ENCODE measurements at places on chromosomes 5 and 9.

GRCh38 chr5:57216714-57217113, 42.9 kb downstream of the GPBP1 start:
- no peak for DNase-seq

GRCh38 chr5:123157791-123158581, 68.9 kb downstream of the PRDM6 start:
- no peak for DNase-seq

DNA sequence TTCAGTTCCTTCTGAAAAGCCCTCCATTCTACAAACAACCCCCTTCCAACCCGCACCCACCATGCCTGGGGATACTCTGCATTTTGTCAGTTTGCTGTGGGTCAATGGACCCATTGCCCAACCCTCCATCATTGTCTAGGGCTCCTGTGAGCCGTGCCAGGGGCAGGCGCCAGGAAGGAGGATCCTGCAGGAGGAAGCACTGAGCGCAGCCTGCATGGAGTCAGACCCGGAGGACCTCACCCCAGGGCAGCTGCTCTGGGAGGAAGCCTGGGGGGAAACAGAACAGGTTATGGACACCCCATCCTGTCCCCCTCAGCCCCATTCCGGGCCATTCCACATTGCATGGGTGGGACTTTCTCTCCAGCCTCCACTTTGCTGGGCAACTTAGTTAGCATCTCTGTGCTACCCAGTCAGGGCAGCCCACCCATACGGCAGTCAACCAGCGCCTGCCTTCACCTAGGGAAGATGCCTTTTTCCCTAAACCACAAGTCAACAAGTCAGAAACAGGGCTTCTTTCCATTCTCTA, 48.6 kb upstream of the VDAC1 start:
- no peak for DNase-seq

DNA sequence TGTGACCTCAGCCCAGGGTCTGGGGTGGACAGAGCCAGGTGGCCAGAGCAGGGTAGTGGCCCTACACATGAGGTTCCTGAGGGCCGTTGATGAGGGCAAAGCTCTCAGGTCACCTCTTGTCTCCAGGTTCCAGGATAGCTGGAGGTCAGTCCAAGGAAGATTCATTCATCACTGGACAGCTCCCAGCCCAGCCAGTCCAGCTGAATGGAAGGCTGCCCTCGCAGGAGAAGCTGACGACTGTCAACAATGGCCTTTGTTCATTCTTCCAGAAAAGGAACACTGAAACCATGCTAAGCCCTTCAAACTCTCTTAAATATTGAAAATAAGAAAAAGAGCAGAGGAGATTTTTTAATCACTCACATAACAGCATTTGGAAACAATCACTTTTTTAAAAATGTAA, 169.7 kb upstream of the TBCA start:
- no peak for DNase-seq

- no peak for DNase-seq
These were observed 3.9 kb downstream of the NIPAL4 start for GRCh38 chr5:157463621-157464518.

DNA sequence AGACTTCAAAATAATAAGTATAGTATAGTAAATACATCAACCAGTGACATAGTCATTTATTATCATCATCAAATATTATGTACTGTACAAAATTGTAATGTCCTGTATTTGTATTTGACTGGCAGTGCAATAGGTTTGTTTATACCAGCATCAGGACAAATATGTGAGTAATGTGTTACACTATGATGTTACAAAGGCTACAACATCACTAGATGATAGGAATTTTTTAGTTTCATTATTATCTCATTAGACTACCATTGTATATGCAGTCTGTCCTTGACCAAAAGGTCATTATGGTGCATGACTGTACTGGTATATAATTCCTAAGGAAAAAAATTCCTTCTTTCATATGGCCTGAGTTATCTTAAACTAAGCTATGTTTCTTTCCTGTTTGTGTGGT, 63.6 kb upstream of the VCAN start:
- DNase-seq = no peak

DNA sequence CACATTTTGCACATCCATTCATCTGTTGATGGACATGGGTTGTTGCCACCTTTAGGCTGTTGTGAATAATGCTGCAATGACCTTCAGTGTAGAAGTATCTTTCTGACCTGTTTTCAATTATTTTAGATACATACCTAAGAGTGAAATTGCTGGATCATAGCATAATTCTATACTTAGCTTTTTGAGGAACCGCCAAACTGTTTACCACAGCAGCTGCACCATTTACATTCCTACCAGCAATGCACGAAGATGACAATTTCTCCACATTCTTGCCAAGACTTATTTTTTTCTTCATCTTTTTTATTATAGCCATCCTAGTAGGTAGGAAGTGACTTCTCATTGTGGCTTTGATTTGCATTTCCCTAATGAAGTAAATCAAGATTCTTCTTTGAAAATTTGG, 36.5 kb upstream of the ASTN2 start:
- no peak for DNase-seq

- no peak for DNase-seq
These were observed 154.1 kb downstream of the LRRC70 start for GRCh38 chr5:62732677-62733121.

- no peak for DNase-seq
These were observed 428.8 kb downstream of the SH3GL2 start for GRCh38 chr9:18007621-18008020.

DNA sequence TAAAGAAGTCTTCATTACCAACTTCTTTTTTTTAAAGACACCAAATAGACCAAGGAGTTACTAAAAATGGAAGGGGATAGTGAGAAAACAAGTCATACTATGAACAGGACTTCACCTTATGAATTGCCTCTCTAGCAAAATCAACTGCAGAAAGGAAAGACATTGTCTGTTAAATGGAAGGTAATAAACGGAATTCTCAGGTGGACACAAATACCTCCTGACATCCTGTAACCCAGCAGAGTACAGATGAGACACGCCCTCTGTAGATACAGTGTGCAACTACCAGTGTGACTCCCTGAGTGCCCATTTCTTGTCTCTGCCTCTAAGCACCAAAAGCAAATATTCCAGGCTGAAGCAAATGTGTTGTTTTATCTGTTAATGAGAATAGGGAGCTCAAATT, 12.2 kb upstream of the PLPP1 start:
- no peak for DNase-seq

- DNase-seq = no peak
These were observed 720 bp downstream of the NUDT12 start for GRCh38 chr5:103561685-103562452.

DNA sequence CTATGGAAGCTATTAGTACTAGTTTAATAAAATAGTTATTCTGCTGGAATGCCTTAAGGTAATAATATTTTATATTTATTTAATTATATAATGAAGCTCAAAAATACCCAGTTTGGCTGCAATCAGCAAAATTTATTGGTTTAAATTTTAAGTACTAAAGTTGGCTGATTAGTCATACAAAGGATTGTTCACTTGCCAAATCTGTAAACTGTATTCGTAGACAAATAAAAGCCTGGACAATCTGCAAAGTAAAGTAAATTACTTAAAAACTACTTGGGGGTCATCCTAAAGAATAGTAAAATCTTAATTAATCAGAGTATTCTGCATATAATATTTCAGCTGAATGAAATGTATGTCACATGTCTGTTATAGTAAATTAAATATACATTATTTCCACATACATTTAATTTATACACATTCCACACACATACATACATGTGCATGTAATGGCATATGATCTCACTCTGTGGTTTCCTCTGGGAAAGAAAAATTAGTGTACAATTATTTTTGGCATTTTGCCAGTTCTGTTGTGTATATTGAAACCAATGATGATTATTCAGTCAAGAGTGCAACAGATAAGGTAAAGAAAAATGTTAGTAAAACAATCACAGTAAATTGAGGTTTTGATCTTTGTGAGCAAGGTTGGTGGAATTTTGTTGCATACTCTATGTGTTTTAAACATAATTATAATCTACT, 455.9 kb downstream of the CDH9 start:
- no peak for DNase-seq
